Spinal cord (tissue), 10 donors: ENCODE measurements at places on chromosomes 13 and 19. TPM values are rescaled to one million over a fixed set of nuclear protein-coding genes. Genes with fewer than 3 reads are reported as not detected.

Gene N4BP2L2
- 99.6 TPM for polyA plus RNA-seq

Gene ARL11
- polyA plus RNA-seq = 0.24 TPM

Gene C19orf81
- 6.1 TPM for polyA plus RNA-seq

Gene ZNF442
- 2.9 TPM for polyA plus RNA-seq

Gene SPRED3
- polyA plus RNA-seq = 8.3 TPM

Gene LRRC4B
- polyA plus RNA-seq = 209 TPM

Gene VSIG10L
- polyA plus RNA-seq = 10.0 TPM

DNA sequence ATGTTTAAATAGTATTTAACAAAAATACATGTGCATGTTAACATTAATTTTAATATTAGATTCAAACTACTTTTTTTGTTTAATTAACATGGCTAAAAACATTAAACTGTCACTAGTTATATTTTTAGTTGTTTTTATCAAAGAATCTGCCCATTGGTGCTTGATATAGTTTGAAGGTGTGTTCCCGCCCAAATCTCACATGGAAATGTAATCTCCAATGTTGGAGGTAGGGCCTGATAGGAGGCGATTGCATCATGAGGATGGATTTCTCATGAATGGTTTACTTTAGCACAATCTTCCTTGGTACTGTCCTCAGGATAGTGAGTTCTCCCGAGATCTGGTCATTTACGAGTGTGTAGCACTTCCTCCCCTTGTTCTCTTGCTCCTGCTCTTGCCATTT is 2459.4 kb downstream of the PCDH9 start:
- no peak for DNase-seq

DNA sequence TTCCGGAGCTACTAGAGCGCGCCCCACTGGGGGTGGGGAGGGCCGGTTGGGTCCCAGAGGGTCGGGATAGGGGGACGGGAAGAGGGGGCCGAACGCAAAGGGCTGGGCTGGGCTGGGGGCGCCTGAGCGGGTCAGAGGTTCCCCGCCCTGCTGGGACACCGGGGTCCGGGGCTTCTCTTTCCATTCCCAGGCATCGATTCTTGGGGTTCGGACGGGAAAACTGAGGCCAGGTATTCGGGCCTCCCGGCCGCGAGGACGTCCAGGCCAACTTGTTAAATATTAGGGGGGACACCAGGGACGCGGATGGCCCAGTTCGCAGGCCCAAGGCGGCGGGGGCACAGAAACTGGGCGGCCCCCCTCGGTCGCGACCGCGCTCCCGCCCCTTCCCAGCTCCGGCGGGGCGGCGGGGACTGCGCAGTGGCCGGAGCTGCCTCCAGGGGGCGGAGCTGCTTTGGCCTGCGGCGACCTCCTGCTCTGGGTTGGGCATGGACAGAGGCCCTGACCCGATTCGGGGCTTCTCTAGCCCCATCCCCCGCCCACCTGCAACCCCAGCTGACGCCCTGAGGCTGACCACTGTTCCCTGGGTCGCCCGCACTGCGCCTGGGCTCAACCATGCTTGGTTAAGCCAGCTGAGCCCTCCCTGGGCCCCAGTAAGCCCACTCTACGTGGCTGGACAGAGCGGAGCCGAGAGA is 1.2 kb upstream of the KLF16 start:
- DNase-seq = peak; percentile 71

DNA sequence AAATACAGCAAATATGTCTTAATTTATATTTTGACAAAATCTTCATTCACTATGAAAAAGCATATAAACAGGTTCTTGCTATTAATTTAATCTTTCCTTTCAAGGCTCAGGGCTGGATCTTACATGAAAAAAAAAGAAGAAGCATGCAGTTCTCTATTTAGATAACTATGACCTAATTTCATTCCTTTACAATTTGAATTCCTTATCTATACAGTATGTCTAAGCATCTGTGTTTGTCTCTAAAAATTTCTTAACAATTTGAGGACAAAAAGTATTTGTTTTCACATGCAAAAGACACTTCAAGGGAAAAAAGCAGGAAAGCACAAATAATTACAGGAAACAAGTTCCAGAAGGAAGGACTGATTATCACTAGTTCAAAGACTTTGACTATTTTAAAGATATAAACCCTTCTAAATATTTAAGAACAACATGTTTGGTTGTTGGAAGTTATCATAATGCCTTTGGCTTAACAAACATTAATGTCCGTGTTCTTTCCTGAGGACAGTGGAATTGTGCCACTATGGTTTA is 157.5 kb downstream of the TBC1D4 start:
- no peak for DNase-seq

- no peak for DNase-seq
These were observed 32.7 kb downstream of the TIMM13 start for GRCh38 chr19:2394442-2395292.

DNA sequence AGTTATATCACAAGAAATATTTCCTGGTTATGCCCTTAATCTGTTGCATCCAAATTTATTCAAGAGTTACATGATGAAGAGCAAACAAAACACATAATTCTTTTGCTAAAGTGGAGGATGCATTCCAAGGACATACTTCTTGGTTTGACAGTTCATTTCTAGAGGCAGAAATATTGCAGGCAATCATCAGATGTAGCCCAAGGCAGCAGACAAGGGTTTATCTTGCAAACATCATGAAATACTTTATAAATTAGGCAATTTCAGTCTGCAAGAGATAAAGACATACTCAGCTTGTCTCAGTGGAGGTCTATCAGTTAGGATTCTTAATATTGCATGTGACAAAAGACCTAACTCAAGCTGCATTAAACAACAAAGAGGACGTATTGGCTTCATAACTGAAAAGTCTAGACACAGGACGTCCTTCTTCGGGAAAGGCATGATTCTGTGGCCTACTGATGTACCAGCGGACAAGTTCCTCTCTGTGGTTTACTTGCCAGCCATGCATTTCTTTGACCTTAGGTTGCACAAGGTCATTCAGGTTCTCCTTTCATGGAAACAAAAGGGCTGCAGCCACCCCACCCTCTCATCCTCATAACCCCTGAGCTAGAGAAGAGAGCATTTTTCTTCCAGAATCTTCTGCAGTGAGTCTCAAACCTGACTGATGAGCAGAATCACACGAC is 204.1 kb downstream of the KATNAL1 start:
- no peak for DNase-seq

- no peak for DNase-seq
These were observed at the start of gene SLC7A10 for GRCh38 chr19:33225458-33225926. SLC7A10 (minus strand) TSS chr19:33225850; CDS start chr19:33225703, 147 bp downstream.

DNA sequence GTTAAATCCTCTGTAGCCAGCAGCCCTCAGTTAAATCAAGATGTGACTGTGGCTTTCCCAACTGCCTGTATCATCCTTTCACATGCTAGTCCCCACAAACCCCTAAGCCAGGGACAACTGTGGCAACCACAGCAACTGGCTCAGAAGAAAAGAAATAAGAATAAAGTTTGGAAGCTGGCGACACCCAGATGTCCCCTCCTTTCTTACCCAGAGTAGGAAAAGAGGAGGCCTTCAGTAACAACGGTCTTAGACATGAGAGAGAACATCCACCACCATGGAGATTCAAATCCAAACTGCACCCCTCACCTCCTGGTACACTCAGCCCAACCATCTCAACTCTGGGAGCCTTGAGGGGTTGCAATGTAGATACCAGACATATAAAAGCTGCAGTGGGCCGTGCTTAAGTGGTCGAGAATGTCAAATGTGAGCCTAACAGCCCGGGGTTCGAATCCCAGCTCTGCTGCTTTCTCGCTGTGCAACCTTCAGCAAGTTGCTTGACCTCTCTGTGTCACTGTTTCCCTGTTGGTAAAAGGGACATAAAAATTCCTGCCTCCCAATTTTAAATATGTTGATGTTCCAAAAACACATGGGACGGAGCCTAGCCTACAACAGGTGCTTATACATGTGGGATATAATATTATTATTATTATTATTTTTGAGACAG is 23.8 kb downstream of the ZNRF4 start:
- no peak for DNase-seq

GRCh38 chr19:39406656-39407409 is at the start of gene ZFP36:
ZFP36 (plus strand) TSS chr19:39406847; CDS start chr19:39406905, 58 bp downstream.
- DNase-seq = no peak

GRCh38 chr13:79171141-79172061 is 234.7 kb downstream of the RBM26 start:
- DNase-seq = no peak
